ENCODE measurements at places on chromosomes 11 and 22.

DNA sequence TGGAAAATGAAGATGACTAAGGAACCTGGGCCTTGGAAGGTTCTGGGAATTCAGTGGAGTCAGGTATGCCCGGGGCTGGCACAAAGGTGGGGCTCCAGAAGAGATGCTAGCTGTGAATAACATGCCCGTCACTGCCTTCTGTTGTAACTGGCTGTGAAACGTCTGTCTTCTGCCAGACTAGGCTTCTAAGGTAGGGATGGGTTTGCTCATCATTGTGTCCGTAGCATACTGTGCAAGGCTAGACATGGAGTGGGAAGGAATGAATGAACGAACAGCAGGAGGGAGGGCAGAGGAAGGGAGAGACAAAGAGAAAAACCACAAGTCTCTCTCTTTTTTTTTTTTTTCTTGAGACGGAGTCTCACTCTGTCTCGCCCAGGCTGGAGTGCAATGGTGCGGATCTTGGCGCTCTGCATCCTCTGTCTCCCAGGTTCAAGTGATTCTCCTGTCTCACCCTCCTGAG, 327.4 kb downstream of the MN1 start:
- no peak for DNase-seq

- DNase-seq = no peak
Measured at GRCh38 chr11:36306888-36307287, 10.8 kb downstream of the PRR5L start.

GRCh38 chr22:36197514-36198146, 4.0 kb downstream of the APOL4 start:
- DNase-seq = no peak

DNA sequence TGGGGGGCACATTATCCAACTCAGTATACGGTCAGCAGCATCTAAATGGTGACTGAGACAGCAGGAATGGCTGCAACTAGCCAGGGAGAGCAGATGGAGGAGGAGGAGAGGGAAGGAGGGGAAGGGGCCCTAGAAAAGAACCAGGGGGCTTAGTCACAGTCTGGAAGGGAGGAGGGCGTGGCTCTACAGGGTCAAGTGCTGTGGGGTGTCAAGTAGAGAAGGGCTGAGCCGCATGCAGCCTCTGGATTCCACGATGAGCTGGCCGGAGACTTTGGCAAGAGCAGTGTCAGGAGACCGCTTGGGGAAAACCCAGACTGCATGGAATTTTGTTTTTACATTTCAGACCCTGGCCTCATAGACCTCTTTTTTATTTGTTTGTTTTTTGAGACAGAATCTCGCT, 25.8 kb upstream of the PPFIA1 start:
- no peak for DNase-seq

- DNase-seq = no peak
Measured at GRCh38 chr11:108204929-108205499, 17.4 kb downstream of the NPAT start.

DNA sequence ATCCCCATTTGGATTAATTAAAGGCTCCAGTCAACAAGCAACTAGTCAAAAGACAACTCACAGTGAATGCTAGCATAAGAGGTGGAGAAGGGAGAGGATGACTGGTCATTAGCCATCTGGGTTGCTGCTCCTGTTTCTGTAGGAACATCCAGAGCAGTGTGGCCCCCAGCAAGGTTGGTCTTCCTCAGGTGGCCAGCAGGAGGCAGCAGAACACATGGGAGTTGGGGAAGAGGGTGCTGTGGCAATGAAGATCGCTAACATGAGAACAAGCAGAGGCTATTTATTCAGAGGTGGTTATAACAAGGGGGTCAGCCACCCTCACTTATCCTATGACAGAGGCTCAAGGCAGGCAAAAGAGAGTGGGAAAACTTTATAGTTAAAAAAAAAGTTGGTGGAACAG, 21.3 kb downstream of the IZUMO1R start:
- peak; percentile 1 for DNase-seq

- DNase-seq = no peak
Measured at GRCh38 chr11:31355131-31355530, 14.4 kb downstream of the DCDC1 start.

DNA sequence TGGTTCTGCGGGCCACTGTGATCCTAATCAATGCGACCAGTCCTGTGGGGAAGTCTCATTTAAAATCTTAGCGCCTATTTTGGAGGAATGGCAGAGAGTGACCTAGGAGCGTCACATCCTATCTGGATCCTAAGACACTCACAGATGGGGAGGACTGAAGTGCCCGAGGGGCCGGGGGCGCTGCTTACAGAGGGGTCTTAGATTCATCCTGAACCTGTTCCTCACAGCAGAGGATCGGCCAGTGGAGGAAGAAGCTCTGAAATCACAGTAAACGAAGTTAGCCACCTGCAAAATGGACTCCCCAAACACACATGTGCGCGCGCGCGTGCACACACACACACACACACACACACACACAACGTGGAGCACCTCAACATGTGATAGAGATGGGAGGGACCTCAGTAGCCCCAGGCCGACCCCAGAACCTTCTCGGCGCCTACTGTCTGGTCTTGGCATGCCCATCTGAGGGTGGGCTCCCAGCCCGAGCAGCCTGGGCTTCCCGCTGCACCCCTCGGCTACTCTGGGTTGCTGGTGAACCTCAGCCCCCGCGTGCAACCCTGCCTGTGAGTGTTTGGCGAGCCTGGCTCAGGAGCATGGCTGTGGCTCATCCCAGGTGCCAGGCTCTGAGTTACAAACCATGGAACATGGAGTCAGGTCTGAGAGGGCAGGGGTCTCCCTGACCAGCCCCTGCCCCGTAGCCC, 613.3 kb downstream of the TBC1D22A start:
- DNase-seq = no peak

GRCh38 chr11:63682066-63683021, 1.0 kb downstream of the RTN3 start:
- no peak for DNase-seq

DNA sequence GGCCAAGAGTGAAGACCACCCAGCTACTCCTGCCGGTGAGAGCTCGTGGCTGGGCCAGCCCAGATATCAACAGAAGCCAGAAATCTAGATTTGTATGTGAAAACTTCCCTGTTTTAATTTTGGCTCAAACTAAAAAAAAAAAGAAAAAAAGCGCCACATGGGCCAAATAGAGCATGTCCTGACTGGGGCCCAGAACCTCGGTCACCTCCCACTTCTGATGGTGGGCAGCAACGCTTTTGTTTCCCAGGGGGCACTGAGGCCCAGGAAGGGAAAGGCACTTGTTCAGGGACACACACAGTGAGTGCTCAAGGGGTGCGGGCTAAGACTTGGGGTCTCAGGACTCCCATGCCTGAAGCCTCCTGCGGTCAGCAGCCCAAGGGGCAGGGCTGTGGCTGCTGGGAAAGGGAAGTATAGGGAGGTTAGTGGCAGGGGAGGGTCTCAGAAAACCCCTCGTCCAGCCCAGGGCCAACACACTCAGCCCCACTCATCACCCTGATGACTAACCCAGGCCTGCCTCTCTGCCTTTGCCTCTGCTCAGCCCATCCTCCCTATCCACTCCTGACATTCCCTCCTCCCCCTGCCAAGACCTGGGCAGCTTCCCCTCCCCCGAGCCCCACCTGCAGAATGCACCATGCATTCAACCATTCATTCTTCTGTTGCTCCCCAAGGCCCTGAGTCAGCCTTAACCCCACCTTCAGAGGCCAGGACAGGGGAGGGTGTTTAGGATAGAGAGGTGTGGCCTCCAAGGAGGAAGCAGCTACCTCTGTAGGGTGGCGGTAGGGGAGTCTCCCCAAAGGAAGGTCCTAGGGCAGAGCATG, 30.0 kb upstream of the TCF20 start:
- no peak for DNase-seq

DNA sequence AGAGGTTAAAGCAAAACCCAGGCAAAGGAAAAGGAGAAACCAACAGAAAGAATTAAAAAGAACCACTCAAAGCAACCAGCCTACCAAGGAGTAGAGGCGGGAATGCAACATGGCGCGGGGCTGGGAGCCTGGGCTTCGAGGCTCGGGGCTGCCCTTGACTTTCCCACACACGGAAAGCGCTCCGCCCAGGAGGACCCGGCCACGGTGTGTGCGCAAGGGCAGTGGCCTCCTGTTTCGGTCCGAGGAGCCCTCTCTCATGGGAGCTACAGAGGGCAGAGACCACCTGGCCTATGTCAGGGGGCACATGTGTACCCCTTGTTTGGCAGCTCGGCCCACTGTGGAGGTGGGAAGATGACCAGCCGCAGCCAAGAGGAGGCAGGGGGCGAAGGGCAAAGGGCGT, 55.9 kb downstream of the APOL1 start:
- DNase-seq = no peak

DNA sequence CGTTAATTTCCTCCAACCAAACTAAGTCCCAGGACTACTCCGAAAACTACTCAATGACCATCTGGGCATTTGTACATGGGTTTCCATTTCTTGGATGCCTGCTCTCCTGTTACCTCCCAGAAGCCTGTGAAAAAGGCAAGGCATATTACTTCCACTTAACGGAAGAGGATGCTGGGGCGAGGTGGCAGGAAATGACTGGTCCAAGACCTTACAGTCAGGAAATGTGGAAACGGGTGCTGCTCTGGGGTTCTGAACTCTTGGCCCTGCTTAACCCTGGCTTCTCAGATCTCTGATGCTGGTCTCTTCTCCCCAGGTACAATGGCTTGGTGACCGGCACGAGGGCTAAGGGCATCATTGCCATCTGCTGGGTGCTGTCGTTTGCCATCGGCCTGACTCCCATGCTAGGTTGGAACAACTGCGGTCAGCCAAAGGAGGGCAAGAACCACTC, 12.9 kb downstream of the ADORA2A start:
- no peak for DNase-seq

DNA sequence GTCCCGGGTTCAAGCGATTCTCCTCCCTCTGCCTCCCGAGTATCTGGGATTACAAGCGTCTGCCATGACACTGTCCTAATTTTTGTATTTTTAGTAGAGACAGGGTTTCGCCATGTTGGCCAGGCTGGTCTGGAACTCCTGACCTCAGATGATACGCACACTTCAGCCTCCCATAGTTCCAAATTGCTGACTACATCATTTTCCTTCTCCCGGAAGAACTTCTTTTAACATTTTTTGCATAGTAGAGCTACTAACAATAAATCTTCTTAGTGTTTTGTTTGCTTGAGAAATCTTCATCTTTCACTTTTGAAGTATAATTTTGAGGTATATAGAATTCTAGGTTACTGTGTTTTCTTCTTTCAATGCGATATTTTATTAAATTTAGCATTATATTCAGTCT, 1415.1 kb upstream of the RAG2 start:
- DNase-seq = no peak

DNA sequence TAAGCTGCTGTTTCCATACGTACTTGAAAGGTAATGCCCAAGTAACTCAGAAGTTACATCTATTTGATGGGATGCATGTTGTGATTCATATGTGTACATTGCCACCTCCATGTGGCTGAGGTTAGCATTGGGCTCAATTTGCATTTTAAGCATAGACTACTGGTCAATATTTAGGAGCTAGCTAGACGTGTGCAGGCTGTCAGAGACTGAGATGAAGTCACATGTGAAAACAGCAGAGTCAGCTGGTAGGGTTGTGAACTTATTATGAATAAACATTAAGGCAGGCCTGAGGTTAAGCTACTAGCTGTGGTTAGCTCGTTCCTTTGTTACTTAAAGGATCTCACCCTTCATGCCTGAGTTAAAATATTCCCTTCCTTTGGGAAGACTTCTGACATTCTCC, 114.5 kb upstream of the MTNR1B start:
- no peak for DNase-seq

GRCh38 chr11:17171343-17171742, 36.4 kb downstream of the PIK3C2A start:
- no peak for DNase-seq

DNA sequence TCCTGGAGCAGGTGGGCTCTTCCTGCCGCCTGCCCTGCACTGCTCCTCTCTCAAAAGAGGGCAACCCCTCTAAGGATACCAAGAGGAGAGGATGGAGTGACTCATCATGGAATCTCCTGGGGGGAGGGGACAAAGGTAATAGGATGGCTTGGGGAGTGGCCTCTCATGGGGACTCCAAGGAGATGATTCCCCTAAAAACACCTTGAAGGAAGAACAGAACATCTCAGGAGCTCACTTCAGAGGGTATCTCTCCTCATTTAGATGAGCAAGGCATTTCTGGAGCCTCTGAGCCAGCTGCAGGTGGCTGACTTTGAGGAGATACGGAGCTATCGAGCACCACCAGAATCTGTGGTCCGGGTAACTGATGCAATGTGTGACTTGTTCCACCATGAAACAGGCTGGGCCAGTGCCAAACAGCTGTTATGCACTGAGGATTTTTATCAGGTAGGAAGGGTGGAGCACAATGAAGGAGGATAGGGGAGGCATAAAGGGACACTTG, 40.2 kb downstream of the RRP8 start:
- DNase-seq = no peak

DNA sequence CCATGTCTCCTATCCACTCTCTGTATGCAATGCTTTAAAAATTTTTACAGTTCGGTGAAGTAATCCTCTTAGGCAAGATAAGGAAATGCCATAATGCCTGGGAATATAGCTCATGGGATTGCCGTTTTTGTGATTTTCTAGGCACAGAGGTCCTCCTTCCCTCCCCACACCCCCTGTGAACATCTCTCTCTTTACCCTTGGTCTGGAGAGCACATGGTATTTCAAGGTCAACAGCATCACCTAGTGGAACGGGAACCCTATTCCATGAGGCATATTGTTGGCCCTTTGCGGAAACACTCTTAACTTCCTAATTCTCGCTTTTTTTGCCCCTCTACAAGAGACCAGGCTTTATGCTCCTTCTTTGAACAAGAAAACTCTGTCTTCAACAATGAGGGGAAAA, 8.8 kb downstream of the NXPE4 start:
- DNase-seq = no peak

- no peak for DNase-seq
Measured at GRCh38 chr11:112834277-112834755, 126.9 kb upstream of the NCAM1 start.

DNA sequence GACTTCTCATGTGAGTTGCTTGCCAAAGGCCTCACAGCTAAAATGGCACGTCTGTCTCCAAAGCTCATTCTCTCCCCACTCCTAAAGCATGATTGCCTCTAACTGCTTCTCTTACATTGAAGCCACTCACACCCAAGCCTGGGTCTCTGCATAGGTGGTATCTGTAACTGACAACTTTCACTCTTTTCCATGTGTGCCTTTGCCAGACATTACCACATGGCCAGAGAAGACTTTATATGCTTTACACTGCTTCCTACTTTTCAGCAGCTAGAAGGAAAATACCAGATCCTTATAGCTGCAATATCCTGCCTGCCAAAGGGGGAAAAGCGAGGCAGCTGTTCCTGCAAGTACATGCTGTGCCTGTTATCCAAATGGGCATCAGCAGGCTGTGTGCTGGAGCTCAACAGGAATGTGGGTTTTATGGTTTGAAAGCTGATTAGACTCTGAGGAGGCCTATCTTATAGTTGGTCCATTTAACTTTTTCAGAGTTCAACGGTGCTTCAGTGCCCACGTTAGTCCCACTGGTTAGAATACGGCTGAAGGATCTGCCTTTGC, 547.1 kb downstream of the RAB38 start:
- no peak for DNase-seq

GRCh38 chr11:854601-855329, 12.1 kb downstream of the TSPAN4 start:
- DNase-seq = no peak

GRCh38 chr11:43925063-43925931, 17.1 kb upstream of the C11orf96 start:
- no peak for DNase-seq

GRCh38 chr11:1881442-1882264, 10.0 kb downstream of the PRR33 start:
- DNase-seq = no peak

All from activated CD4-positive, alpha-beta T cell treated with anti-CD3 and anti-CD28 coated beads for 24 hours (primary cell).